ENCODE measurements at places on chromosomes 11 and 22.

DNA sequence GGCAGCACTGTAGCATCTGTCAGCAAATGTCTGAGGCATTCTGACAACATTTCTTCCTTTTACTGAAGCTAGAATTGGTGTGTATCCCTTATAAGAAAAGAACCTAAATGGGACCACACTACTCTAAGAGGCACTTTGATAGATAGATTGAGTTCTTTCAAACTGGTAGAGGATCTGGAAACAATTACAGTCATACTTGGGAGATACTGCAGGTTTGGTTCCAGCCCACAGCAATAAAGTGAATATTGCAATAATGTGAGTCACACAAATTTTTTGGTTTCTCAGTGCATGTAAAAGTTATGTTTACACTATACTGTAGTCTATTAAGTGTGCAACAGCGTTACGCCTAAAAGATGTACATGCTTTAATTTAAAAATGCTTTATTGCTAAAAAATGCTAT, 96.9 kb downstream of the SBF2 start:
- no peak for DNase-seq

- peak; percentile 24 for DNase-seq
Measured at GRCh38 chr11:34915136-34916014, 804 bp downstream of the APIP start.

DNA sequence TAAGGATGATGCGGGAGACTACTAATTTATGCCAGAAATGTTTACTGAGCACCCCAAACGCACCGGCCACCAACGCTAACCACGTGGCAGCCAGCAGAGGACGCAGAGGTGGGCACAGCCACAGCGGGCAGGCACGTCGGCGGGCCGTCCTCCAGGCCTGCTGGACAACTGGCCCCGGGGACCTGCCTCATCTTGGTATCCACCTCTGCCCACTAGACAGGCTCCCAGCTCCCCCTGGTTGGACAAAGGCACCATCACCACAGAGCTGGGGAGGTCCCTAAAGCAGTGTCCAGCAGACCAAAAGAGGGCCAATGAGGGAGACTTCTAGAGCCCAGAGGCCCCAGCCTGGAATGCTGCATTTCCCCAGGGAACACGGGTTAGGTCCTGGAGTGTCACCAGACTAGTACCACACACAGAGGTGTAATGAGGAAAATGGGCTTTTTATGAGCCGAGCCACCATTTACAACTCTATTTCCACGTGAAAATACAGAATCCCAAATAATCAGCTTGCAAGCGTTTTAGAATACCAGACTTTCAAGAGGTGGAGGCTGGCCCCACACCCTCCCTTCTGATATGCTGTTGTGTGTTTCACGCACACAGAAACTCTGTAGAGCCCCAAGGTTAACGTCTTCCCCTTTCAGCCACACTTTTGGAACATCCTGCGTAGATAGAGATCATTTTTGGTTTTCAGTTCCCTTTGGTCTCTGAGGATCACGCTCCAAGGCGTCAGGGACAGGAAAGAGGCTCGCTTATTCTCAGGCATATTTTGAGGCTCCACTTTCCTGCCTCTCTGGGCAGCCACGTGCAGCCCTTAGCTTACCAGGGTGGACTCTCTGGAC, 23.7 kb upstream of the BID start:
- no peak for DNase-seq

DNA sequence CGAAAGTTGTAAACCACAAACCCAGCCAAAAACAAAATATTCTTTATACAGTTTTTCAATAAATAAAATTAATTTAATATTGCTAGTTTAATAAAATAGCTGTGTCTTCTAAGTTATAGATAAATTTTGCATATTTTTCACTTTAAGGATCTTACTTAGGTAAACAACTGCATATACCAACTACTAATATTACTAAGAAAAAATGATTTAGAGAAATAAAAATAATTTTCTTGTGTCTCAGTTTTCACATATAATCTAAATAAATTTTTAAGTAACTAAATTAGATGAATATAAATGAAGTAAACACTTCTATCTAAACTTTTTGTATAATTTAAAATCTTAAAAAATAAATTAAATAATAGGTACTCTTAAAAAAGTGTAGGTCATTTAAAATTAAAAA, 67.1 kb upstream of the TOP3B start:
- DNase-seq, result no peak

GRCh38 chr22:23752750-23753149, 1.5 kb downstream of the VPREB3 start:
- DNase-seq, result no peak

GRCh38 chr22:40911772-40912171, 39.4 kb upstream of the RBX1 start:
- DNase-seq, result no peak

DNA sequence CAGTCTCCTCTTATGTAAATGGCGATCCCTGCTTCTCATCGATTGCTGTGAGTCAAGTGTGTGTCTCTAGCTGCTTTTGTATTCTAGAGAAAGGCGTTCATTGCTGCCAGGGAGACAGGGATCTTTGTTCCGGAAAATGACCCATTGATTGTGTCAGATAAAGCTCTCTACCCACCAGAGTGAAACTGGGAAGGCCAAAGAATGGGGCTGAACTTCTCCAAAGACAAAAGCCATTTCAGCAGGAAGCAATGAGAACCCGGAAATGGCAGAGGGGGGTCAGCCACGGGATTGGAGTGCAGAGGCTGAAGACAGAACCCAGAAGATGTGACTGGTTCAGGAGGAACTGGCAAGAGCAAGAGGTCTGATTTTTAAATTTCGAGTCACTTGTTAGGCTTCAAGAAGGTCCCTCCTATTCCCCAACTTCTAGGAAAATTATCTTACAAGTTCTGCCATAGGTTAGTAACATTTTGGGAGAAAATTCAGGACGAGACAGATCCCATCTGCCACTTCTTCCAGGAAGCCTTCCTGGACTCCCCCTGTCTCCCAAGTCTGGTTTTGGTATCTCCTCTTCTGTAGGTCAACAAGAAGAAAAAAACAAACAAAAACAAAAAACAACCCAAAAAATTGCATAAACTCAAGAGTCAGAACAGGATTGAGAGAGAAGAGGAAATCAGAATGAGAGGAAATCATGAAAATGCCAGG, 110.6 kb downstream of the NECTIN1 start:
- DNase-seq, result no peak

DNA sequence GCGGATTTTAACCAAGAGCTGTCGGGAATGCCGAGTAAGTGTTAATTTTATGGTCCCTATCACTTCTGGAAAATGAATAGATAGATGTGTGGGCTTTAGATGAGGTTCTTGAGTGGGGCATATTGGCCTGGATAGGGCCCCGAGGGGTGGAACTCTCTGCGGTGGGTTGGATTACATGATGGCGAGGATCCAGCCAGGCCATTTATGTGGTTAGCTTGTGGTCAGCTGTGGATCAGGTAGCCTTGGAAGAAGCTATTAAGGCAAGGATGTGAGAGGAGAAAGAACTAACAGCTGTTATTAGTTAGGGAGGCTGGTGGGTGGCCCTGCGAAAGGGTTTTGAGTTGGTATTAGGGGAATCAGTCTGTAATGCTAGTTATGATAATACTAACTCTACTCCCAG, 268.4 kb downstream of the NELL1 start:
- DNase-seq, result no peak

- peak; percentile 52 for DNase-seq
Measured at GRCh38 chr11:20047006-20047768, 113.1 kb downstream of the DBX1 start.

DNA sequence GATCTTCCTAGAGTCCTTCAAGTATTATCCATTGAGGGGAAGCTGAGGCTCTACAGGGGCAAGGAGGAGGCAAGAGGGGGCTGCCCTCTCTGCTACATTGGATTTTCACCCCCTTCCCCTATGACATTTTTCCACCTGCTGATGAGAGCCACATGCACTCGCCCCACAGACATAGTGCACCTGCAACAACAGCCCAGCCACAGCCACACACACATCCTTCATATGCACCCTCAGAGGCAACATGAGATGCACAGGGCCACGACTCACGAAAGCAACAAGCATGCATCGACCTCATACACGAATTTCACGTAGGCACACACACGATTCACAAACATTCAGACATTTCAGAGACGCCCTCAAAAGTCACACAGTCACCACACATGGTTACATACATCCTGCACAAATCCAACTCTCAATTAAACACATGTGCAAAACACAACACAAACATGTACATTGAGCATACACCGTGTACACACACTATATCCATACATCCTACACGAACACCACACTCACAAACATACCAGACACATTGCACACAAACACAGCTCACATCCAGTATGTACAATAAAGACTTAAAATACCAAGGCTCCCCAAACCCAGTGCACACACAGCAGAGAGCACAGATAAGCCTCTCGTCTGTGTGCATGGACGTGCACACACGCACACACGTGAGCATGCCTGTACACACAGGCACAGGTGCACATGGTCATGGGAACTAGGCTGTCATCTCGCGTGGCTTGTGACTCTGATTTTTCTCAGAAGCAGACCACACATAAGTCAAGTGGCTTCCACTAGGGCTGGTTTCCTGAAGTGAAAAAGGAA, 6.3 kb upstream of the LRRC32 start:
- DNase-seq, result no peak

- peak; percentile 13 for DNase-seq
Measured at GRCh38 chr11:112797648-112798293, 163.4 kb upstream of the NCAM1 start.

DNA sequence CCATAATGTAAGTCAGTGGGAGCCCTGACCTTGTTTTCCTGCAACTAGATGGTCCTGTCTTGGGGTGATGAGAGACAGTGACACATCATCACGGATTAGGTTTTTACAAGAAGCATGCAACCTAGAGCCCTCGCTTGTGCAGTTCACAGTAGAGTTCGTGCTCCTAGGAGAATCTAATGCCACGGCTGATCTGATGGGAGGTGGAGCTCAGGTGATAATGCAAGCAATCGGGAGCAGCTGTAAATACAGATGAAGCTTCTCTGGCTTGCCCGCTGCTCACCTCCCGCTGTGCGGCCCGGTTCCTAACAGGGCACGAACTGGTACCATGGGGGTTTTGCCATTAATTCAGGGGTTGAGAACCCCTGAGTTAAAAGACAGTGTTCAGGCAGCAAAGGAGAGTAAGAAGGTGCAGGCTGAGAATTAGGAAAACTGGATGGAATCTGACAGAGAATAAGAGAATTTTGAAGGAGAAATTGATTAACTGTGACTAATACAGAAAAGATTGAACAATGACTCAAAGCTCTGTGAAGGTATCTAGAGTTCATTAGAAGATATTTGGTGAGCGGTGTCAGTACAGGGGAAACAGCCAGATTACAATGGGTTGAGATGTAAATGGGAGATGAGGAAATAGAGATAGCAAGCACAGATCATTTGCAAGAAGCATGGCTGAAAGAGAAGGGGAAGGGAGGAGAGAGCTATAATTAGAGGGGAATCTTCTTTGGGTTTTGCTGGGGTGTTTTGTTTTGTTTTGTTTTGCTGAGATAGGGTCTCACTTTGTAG, 21.0 kb downstream of the WEE1 start:
- no peak for DNase-seq

DNA sequence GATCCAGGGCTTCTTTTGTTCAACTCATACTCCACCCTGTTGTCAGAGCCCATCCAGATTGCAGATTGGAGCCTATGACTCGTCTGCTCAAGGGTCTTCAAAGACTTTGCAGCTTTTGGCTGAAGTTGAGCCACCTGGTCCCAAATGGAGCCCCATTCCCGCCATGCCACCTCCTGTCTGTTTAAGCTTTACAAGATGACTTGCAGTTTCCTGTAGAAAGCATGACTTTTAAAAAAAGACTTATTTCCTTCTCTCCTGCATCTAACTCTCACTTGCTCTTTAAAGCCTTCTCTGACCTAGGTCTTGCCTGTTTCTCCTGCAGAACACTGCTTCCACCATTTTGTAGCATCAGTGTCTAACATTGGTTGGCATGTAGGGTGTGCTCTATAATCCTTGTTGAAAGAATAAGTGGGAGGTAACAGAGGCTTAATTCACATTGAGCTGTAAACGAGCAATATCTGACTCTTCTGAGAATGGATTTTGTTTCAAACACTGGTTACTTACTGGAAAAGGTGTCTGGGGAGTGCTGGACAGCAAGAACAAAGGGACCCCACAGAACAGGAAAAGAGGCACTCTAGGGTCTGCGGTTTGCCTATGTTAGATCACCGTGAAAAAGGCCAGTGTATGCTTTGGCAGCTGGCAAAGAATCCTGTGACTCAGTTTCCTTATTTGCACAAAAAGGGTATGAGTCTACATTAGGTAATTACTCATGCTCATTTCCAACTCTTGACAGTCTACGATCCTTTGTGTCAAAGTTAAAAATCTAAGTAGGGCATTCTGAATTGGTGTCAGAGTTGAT, 30.3 kb downstream of the NF2 start:
- no peak for DNase-seq

GRCh38 chr11:113991170-113991569, 16.3 kb downstream of the HTR3A start:
- DNase-seq, result peak; percentile 26

DNA sequence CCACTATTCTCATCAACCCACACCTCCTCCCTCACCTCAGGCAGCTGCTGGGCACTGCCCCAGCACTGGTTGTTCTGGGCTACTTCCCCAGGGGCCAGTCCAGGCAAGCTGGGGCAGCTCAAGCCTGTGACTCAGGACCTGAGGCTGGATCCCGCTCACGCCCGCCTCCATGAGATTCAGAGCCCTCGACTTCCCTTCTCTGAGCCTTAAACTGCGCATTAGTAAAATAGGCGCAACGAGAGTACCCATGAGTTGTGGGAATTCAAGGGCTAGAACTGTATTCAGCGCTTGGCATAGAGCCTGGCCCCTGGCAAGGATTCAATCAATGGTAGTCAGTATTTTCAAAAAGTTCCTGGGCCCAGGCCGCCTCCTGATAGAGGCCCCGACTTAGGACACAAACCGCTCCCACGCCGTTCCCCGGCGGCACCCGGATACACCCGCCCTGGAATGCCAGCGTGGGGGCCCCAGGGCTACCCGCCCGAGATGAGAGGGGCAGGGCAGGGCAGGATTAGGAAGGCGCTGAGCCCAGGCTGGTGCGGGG, 723 bp upstream of the CD82 start:
- DNase-seq, result peak; percentile 89

DNA sequence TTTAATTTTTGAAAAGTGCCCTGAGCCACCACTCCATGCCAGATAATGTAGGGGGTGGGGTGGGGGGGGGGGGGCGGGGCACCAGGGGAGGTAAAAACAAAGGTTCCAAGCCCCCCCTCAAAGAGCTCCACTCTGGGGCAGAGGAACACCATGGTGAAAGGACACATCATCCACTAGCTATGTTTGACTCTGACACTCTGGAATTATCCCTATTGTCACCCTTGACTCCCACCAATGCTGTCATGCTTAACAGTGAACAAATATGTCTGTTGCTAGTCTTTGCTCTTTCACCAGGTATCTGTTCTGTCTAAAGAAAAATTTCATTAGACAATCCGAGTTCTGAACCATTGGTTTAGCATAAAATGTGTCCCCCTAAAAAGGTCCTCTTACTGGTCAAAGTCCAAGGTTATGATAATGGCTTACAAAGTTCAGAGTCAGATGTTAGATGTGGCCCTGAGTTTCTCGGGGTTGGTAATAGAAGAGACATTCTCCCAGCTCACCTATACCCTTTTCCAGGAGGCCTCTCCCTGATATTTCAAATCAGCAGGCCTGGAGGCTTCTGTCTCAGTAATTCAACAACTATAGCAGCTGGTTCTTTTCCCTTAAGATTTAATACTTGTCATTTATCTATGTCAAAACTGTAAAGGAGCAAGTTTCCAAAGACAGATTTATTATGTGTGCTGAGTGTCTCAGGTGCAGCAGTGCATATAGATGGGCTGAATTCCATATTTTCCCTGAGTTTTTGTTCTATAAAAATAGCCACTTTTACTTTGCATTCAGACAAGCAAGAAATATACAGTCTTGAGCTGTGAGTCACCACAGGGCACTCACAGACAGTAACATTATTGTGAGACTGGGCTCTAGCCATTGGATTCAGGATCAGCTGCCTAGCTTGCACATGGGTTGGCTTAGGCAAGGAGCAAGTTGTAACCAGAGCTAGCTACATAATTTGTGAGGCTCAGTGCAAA, 174.1 kb downstream of the CSNK2A3 start:
- peak; percentile 81 for DNase-seq

Data from renal cortical epithelial cell (primary cell).